ENCODE measurements at places on chromosomes 2 and 18. TPM values are rescaled to one million over a fixed set of nuclear protein-coding genes. Genes with fewer than 3 reads are reported as not detected.

Gene NFATC1
- 58.1 TPM for total RNA-seq

Gene ALPG
- not detected for total RNA-seq

Gene TRABD2A
- 106 TPM for total RNA-seq

Gene PID1
- total RNA-seq = not detected

DNA sequence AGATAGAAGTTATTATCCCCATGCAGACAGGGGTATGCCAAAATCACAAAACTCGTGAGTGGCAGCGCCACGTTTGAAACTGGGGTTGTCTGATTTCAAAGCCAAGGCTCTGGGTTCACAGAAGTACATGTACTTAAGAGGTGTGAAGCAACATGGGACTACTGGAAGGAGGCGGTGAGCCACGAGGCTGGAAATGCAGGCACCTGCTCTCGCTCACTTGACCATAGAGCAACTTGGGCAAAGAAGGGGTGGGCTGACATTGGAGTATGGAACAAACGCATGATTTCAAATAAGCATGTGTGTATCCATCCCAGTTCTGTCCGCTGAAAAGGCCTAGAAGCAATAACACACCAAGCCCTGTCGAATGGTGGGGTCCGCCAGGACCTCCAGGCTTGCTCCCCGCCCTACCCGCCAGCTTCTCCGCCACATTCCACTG is 593 bp upstream of the ACTR2 start:
- no peak for DNase-seq

DNA sequence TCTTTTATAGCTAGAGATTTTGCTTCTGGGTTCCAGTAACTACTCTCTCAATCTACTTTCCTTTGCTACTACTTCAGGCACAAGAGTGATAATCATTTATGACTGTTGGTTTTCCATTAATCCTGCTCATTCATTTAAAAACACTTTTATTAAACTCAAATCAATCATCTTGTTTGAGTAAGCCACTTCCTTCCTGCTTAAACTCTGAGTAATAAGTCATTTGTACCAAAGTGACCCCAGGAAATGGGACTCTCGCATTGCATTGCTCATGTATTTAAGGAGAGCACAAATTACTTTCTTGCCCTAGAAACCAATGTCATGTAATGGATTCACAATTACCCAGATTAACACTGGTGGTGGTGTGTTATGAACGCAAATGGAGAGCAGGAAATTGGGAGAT is 270.7 kb upstream of the HNMT start:
- DNase-seq = no peak

DNA sequence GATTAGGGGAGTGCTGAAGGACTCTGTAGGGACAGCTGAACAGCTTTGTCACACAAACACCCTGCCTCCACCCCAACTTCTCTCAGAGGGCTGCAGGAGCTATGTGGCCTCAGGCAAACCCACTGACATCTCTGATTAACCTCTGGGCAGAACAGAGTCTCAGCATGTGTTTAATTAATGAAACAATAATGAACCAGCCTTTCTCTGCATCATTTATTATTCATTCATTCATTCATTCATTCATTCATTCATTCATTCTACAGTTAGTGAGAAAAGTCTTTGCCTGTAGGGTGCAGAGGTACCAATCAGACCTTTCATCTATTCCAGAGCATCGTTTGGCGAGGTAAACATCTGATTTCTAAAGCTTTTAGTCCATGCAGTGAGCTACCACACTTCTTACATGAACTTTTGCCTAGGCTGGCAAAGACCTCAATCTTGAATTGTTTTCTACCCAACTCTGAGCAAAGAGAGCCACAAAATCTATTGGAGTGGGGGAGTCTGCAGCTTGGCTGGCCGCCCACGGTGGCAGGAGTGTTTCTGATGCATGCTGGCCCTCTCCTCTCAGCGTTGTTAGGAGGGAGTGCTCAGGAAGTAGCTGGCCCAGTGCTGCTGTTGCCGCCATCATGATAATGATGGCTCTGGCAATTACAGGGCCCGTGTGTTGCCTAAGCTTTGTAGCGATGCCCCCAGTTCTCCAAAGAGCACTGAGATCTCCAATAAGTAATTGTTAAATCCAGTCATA is 198.9 kb downstream of the SMAD7 start:
- DNase-seq = no peak

GRCh38 chr2:175227393-175227792 is 45.9 kb upstream of the ATP5MC3 start:
- no peak for DNase-seq

- no peak for DNase-seq
Measured at GRCh38 chr2:229612384-229612971, 101.9 kb downstream of the DNER start.

- no peak for DNase-seq
Measured at GRCh38 chr2:223932816-223933800, 12.0 kb downstream of the WDFY1 start.

GRCh38 chr2:24247164-24247563 is 72.3 kb downstream of the FAM228A start:
- no peak for DNase-seq

DNA sequence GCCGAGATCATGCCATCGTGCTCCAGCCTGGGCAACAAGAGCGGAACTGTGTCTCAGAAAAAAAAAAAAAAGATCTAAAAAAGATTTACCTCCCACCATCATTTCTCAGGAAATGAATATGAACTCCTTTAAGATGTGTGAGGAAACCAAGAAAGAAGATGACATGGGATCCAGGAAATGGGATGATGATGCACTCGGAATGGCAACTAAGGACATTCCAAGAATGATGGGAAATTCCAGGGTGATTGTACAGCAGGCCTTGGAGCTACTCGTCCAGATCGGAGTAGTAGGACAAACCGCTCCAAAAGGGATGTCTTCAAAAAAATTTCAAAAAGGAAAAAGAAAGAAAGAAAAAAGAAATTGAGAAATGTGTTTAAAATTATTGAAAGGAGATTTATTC is 84.9 kb upstream of the PMAIP1 start:
- no peak for DNase-seq

- DNase-seq = peak; percentile 31
Measured at GRCh38 chr2:169362118-169362893, at the start of gene LRP2. Gene LRP2 (minus strand): TSS chr2:169362534. CDS start chr2:169362399, 135 bp downstream.

GRCh38 chr18:77056344-77057005 is 76.1 kb downstream of the MBP start:
- DNase-seq = no peak

GRCh38 chr18:29823671-29824070 is 1218.9 kb downstream of the DSC3 start:
- DNase-seq = no peak

GRCh38 chr2:168552450-168552856 is 96.4 kb downstream of the CERS6 start:
- no peak for DNase-seq

DNA sequence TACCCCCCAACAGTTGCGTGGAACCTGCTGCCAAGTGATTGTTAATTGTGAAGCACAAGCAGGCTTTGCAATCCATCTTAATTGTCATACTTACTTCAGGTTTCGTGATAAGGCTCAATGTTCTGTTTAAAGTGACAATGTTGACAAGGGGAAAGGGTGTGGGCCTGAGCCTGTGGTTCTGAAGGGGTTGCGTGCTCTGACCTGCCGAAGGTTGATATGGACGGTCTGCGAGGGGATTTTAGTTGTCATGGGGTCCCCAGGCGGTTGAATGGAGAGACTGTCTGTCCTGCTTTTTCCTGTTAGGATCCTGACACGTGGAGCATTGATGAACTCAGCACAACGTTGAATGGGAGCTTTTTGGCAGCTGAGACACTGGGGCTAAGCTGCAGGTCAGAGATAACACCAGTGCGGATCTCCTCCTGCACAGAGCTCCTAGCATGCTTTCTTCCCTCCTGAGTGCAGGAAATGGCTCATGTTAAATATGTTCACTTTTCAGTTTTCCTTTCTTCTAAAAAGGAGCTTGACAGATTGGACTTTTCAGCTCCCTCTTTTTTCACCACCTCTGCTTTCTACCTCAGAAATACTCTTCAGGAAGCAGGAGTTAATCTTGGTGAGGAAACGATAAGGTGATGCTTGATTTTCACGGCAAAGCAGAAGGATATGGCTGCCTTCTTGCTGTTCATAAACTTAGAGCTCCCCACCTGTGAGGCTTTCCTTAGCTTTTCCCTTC is 62.9 kb upstream of the ZEB2 start:
- no peak for DNase-seq

DNA sequence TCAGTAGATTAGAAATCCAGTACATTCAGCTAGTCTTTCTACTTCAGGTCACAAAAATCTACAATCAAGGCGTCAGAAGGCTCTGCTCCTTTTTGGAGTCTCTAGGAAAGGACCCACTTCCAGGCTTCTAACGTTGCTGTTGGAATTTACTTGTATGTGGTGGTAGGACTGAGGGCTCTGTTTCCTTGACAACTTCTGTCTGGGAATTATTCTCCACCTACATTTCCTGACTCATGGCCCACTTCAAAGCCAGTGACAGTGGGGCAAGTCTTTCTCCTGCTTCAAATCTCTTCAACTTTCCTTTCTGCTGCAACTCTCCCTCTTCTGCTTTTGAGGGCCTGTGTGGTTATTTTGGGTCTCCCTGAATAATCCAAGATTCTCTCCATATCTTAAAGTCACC is 10.4 kb upstream of the TMX3 start:
- DNase-seq = no peak

Data from T-cell (primary cell).